Calu3 (cell line): ENCODE measurements at places on chromosomes 4 and X.

- DNase-seq = no peak
Measured at GRCh38 chr4:169999923-170000322, 26.3 kb downstream of the MFAP3L start.

GRCh38 chr4:180798036-180798577 lies 1445.1 kb upstream of the TENM3 start:
- no peak for DNase-seq

DNA sequence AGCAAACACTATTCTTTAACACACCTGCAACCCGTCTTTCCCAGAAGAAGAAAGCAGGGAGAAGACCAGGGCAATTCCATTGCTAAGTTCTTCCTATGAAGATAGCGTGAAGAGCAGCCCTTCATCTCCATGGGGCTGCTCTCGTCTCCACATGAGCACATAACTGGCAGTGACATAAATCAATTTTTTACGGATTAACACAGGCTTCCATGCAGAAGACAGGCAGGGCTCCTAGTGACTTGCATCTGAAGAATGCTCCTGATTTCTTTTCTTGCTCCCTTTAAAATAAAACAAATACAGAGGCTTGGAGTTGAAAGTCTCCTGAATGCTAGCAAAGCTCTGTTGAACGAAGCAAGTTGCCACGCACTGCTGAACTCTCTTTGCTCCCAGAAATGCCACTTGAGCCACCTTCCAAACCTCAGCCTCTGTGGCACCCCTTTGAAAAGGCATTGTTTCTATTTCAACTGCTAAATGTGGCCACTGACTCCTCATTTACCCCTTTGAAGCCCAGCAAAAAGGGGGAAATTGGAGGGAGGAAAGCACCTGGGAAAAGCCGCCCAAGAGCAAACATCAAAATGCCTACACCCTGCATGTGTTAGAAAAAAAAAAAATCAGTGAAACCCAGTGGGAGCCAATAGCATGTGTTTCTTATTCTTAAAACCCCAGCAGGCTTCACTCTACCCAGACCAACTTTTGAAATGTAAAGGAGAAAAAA lies 383.7 kb downstream of the IDS start:
- DNase-seq = no peak

DNA sequence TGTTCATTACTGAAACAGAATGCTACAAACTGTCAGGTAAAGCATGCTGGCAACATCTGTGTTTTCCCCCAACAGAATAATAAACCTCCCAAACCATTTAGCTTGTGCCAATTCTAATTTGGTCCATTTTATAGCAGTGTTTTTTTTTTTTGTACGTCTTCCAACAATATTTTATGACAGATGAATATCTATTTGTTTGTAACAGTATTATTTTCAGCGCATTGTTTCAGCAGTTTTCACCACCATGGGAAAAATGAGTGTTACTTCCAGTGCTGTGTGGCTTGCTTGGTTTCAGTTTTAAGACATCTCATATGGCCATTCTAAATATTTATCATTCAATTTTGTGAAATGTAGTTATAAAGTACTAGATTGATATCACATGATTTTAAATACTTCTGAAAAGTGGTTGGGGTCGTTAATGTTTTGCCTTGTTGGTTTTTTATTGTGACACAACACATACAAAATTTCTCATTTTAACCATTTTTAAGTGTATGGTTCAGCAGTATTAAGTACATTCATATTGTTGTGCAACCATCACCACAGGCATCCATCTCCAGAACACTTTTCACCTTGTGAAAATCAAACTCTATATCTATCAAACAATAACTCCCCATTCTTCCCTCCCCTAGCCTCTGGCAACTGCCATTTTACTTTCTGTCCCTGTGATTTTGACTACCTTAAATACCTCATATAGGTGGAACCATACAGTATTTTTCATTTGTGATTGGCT lies 25.6 kb upstream of the TBC1D19 start:
- DNase-seq = no peak

DNA sequence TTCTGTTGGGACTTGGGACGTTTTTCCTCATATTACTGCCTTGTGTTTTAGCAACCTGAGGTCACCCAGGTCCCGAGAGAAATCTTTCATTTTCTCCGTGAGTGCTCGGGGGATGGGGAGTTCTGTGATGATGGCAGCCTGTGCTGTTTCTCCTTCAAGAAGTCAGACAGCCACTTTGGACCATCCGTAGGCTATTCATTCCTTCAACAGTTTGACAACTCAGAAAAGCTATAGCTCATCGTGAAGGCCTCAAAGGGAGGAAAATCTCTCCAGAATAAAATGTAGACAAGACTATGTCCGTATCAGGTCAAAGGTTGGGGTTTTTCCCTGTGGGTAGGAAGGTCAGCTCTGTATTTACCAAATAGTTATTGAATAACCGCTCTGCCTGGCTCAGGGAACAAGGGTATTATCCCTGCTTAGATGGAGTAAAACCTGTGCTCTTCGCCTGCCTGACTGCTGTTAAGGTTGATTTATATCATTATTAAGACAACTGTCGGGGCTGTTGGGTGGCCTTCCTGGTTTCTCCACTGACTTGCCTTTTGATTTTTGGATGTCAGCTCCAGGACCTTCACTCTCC lies 36.6 kb downstream of the FAM114A1 start:
- DNase-seq = peak; percentile 14

DNA sequence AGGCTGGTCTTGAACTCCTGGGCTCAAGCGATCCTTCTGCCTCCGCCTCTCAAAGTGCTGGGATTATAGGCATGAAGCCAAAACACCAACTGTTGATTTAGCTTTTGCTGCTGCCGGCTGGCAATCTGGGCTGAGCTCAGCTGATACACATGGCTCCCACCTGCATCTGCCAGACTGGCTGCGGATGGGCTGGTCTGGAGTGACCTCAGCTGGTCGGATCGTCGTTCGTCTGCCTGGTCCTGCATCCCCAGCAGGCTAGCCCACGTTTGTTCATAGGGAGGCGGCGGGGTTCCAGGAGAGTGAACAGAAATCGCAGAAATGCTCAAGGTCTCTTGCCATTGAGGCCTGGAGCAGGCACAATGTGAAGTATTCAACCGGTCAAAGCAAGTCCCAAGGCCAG lies 74.4 kb upstream of the DDX3X start:
- no peak for DNase-seq

DNA sequence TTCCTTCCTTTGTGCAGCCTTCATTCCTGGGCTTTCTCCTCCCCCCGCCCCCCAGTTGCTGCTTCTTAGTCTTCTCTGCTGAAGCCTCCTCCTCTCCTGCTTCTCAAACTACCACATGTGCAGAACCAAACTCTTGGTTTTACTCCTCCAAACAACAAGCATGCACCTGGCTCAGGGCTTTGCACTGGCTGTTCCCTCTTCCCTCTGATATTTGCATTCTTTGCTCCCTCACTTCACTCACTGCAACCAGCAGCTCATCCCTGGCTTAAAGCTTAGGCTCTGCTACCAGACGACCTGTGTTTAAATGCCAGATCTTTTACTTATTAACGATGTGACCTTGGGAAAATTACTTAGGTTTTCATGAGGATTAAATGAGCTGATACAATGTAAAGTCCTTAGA lies 51.4 kb downstream of the MED28 start:
- DNase-seq = no peak

DNA sequence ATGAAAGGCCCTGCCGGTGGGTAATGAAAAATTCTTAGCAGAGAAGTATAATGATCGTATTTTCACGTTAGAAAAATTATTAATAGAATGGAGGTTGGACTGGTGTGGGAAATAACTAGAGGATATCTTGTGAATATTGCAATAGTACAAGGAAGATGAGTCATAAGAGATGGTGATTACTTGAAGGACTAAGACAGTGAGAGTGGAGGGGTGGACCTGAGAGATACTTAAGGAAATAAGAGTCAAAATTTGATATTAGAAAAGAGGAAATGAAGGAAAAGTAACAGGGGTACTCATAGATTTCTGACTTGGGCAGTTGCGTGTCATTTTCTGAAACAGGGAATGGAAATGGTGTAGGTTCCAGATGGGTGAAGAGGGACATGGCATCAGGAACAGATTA lies 1.7 kb upstream of the USP53 start:
- no peak for DNase-seq

DNA sequence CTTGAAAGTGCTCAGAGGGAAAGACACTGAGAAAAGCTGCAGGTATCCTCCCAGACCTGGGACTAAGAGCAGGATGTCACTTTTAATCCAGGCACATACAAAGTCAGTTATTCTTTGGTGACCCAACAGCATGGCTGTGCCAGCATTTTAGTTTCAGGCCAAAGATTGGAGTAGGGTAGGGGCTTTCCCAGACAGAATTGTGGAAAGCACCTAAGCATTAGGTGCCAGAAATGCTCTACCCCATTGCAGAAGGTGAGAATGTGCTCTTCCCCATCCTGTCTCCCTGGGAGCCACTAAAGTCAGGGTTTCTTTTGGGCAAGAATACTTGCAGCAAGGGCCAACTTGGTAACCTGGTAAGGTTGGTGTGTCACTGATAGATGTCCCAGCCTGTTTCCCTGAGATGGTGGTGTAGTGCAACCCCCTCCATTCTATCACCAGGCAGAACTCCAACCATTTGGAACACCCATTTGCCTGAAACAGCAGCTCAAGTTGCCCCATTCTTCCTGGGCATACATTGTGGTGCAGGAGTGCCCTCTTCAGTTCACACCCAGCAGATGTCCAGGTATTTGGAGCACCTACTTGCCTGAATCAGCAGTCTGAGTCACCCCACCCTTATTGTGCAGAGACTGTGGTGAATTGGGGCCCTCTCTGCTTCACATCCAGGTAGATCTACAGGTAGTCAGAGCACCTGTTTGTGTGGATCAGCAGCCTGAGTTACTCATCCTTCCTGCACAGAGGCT lies 183.5 kb downstream of the ZC4H2 start:
- no peak for DNase-seq

DNA sequence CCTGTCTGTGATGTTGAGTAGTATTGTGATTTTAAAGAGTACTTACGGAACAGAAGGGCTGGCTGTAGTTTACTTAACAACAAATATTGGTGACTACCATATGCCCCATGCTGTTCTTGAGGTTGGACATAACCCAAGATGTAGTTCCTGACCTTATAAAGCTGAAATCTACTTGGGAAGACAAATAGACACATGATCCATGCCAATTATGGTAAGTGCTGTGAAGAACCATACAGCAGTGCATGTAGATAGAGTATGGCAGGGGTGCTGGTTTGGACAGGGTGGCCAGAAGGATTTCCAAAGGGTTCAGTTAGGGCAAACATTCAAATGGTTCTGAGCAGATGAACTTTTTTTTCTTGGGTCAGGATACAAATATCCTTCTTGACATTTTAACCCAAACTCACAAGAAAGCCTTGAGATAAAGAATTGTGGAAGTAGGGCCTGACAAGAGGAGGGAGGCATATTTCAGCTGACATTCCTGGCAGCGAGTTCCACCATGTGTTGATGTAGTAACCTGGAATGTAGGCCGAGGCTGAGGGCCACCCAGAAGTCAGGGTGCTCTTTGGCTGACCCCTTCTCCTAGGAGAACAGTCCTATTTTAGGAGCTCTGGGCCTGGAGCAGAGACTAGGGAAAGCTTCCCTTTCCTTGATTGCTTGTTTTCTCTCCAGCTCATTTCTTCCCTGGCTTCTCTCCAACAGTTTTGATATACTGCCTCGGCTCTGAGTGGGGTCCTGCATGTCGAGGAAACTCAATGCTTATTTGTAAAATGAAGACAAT lies 74.2 kb downstream of the FREM3 start:
- no peak for DNase-seq

DNA sequence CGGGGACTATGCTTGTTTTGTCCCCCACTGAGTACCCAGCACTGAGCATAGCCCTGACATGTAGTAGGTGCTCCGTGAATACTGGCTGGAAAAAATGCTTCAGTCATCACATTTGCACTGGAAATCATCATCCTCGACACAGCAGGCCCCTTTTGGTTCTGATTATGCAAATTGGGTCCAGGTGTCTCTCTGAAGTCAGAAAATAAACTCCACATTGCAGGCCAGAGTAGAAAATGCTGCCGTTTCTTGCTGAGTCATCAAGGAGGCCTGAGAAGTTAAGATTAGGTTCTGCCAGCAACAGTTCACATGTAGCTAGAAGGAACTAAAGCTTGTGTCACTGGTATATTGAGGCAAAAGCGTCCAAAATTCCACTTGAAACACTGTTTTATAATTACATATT lies 15.0 kb upstream of the STK32B start:
- DNase-seq = no peak

- DNase-seq = no peak
Measured at GRCh38 chr4:110487873-110488272, 11.9 kb downstream of the ENPEP start.

DNA sequence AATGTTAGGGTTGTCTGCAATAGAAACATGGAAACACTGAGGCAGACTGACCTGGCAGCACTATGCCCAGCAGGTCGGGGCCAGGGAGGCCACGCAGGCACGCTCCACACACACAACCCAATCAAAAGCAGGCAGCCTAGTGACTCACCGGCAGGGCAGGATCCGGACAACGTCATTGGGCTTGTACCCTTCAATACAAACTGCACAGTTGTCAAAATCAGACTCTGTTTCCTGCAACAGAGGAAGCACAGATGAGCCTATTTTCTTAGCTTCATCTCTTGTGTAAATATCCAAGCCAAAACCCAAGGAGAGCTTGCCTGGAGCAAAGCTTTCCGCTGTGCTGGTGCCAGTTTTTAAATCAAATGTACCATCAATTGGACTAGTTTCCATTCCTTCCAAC lies 185.8 kb downstream of the RNF150 start:
- DNase-seq = peak; percentile 43

- DNase-seq = no peak
Measured at GRCh38 chrX:96480081-96480480, 204.6 kb upstream of the DIAPH2 start.

DNA sequence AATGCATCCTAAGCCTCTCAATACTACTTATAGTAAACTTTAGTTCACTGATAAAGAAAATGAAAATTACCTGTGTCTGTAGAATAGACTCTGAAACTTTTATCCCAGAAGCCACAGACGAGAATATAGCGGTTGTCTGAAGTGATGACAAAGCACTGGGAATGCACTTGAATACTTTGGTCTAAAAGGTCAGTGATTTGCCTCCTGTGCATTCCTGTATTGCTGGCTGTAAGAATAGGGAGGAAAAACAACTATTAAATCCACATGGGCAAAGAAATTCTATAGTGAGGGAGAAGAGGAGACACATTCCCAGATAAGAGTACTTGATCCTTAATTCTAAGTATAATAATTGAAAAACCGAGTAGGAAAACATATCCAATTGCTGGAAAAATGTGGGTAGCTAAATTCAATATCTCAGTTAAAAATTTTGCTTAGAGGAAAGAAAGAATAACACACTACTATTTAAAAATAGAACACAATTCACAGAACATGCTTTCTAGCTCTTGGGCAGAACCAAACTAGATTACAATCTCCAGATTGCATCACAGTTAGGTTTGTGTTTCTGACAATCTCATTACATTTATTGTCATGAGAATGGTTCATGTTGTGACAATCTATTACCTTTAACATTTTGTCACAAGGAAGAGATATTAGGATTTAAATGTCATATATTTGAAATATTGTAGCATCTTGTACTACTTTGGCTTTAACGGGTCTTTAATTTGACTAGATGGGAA lies 232.1 kb downstream of the DCLK2 start:
- DNase-seq = no peak

DNA sequence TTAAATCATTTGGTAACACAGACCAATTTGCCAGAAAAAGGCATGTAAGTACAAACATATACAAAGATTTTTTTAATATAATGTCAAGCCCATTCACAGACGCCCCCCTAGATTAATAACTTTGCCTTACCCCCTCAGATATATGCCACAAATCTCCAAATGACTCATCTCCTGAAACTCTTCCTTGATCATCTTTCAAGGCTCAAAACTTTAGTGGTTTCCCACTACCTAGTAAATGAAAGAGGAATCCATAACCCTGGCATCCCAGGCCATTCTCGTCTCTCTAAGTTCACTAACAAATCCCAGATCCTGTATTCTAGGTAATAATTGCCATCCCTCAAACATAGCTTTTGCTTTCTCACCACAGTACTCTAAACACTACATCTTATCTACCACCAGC lies 61.9 kb downstream of the PRSS12 start:
- no peak for DNase-seq
